Neuronal stem cell (in vitro differentiated cells): ENCODE measurements at places on chromosomes 6 and 20.
A peak's percentile ranks its signal among the peaks of the same experiment; 100 is the strongest.

GRCh38 chr6:37036146-37036545 is 30.7 kb downstream of the FGD2 start:
- DNase-seq, result no peak

DNA sequence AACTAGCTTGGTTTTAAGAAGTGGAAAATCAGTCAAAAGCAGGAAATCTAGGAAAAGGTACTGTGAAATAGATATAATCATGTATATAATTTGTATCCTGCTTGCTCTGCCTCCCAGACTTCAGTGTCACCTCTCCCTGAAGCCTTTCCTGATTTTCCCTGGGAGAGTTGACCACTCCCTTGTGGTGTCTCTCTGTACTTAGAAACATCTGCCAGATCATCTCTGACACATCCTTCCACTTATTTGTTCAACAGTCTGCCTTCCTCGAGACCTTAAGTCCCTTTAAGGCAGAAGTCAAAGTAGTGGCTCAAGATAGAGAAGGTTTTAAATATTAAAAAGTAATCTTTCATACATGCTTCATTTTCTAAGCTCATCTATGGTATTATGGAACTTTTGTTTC is 236.5 kb downstream of the CDKAL1 start:
- no peak for DNase-seq

- DNase-seq, result no peak
These were observed 7.6 kb downstream of the NOTCH4 start for GRCh38 chr6:32216285-32216684.

- DNase-seq, result no peak
These were observed 276.3 kb downstream of the CD83 start for GRCh38 chr6:14393910-14394309.

- DNase-seq, result no peak
These were observed 40.7 kb downstream of the KCNK5 start for GRCh38 chr6:39188571-39188970.

DNA sequence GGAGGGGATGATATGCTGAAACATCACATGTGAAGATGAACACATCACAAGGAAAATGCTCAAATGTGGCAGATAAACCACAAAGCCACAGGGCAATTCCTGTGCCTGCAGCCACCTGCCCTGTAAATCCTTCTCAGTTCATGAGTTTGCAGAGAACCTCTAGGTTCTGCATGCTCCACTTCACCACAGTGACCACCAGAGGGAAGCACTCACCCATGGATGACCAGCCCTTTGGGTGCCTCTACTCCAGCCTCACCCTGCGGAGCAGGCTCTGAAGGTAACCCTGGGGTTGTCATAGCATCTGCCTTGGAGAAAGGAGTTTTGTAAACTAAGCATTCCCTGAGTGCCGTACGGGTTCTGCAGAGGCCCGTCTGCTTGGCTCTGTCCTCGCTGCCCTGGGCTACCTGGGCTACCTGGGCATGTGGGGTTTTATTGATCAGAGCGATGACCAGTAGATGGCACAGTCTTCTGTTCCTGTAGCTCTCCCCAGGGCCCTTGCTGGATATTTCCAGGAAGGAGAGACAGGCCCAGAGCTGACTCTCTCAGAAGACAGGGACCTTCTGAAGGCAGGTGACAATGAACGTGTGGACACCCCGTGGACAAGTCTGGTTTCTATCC is 31.7 kb upstream of the CST1 start:
- DNase-seq, result no peak

GRCh38 chr6:47209632-47210031 is 100.1 kb downstream of the TNFRSF21 start:
- no peak for DNase-seq

GRCh38 chr6:153231048-153231646 is 100.1 kb upstream of the RGS17 start:
- DNase-seq, result peak; percentile 59

GRCh38 chr6:139112146-139112545 is 22.7 kb upstream of the HECA start:
- no peak for DNase-seq

- no peak for DNase-seq
These were observed 77.3 kb downstream of the SEL1L2 start for GRCh38 chr20:13913131-13913530.

GRCh38 chr6:1554476-1555310 is 55.0 kb upstream of the FOXC1 start:
- DNase-seq, result no peak

DNA sequence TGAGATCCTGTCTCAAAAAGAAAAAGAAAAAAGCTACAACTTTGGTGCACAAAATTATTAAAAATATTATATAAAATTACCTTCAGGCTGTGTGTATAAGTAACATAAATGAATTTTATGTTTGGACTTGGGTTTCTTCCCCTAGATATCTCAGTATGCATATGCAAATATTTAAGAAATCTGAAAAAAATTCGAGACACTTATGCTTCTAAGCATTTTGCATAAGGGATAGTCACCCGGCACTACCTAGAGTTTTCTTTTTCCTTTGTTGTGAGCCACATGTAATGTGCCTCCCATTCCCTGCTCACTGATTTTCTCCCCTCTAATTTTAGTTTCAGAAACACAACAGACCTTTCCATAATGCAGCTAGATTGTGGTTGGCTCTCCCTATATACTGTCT is 79.4 kb downstream of the NCOA3 start:
- DNase-seq, result no peak

- DNase-seq, result peak; percentile 51
These were observed 2.7 kb upstream of the ABHD16B start for GRCh38 chr20:63858393-63859165.

- DNase-seq, result no peak
These were observed 131.0 kb upstream of the ESR1 start for GRCh38 chr6:151676460-151676945.

DNA sequence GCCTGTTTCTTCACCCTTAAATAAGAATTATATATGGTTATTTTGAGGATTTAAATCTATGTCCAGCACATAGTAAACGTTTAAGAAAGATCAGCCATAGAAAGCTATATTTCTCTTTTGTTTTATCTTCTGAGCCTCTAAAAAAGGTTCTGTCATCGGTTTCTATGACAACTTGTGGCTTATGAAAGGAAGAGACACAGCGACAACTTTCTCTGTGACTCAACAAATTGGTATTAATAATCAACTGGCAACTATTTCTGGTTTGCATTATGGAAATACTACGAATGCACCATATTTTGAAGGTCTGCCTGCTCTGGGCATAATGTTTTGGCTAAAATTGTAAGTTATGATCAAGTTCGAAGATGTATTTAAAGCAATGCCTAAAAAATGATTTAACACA is 751.0 kb downstream of the CD109 start:
- no peak for DNase-seq

DNA sequence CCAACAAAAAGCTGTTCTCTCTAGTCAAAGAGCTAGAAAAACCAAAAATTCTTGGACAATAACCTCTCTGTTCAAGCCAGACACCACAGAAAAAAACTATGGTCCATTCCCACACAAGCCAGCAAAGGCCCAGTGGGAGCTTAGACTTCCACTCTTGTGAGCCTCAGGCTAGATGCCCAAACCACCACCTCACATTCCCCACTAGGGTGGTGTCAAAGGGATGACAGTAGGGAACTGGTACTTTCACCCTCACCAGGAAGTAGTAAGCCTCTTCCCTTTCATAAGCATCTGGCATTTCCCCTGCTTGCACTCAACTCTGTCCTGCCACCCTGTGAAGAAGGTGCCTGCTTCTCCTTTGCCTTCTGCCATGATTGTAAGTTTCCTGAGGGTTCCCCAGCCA is 58.4 kb upstream of the RNF217 start:
- DNase-seq, result no peak

GRCh38 chr6:65126667-65127066 is 580.4 kb downstream of the EYS start:
- no peak for DNase-seq

DNA sequence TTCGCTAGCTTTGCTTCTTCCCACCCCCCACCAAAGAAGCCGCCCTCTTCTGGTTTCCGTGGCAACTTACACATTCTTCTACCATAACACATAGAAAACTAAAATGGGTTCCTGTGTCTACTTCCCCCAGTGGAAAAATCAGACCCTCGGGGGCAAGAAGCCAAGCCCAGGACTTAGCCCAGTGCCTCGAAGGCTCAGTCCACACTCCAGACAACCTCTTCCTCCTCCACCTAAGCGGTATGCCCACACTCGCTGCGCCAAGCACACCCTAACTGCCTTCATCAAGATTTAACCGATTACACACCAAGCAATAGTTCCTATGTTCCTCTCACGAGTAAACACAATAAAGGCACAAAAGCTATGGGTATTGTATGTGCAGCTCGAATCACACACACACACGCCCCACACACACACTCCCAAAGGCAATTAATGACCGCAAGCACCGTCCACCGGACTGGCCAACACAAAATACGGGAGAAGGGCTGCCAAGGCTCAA is 537 bp downstream of the PPIL4 start:
- peak; percentile 24 for DNase-seq

GRCh38 chr6:133631421-133631820 is 257.5 kb upstream of the TCF21 start:
- no peak for DNase-seq

- no peak for DNase-seq
These were observed 13.9 kb downstream of the FOXO3 start for GRCh38 chr6:108574457-108575141.

GRCh38 chr6:151294561-151295101 is 54.9 kb downstream of the AKAP12 start:
- no peak for DNase-seq

GRCh38 chr6:15776458-15776980 is 113.7 kb upstream of the DTNBP1 start:
- DNase-seq, result no peak

DNA sequence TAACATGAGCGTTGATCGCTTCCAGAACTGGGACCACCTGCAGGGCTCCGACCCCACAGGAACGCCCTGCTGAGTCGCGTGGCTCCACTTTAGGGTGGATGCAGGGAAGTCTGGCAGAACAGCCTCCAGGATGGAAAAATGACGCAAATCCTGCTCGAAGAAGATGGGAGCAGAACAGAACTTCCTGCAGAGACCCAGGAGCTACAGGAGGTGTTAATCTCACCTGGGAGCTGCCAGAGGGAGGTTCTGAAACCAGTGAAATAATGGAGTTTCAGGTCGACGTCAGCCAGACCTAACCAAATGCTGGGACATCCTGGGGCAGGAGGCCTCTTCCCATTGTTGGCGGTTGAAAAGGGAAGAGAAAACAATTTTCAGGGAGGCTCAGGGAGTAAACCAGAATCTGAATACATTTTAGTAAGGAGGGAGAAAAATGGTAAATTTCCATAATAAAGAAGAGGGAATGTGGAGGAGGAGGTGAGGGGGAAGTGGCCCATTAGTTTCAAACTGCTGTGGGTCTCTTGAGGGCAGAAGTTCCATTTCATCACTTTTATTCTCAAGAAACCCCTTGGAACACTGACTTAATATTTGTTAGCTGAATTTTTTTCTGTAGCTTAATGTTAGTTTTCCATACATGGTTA is 558.4 kb upstream of the CDH4 start:
- DNase-seq, result no peak

DNA sequence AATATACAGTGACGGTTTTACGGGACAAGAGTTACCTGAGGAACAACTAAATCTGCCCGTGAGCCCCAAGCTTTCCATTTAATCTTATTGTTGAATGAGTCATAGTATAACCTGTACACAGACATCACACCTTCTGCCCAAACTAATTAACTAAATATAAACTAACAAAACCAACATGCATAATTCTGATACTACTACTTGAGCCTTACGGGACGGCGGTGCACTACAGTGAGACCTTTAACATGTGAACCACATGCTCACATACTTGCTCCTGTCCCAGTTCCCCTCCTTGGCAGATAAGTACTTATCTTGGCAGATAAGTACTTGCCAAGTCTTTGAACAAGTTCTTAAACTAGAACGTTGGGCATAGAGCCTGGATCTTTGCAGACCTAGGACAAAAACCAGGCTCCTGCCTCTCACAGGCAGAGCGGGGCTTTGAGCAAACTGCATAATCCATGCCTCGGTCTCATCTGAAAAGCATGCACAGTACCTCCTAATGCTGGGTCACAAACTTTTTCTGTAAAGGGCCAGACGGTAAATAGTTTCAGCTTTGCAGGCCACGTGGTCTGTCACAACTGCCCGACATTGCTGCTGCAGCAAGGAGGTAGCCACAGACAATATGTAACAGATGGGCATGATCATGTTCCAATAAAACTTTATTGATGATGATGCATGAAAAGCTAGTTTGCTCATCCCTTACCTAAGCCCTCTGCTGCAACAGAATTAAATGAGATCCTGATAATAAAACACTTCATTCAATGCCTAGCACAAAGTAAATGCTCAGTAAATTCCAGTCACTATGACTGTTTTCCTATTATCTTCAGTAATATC is 23.0 kb downstream of the ZNF217 start:
- DNase-seq, result no peak

DNA sequence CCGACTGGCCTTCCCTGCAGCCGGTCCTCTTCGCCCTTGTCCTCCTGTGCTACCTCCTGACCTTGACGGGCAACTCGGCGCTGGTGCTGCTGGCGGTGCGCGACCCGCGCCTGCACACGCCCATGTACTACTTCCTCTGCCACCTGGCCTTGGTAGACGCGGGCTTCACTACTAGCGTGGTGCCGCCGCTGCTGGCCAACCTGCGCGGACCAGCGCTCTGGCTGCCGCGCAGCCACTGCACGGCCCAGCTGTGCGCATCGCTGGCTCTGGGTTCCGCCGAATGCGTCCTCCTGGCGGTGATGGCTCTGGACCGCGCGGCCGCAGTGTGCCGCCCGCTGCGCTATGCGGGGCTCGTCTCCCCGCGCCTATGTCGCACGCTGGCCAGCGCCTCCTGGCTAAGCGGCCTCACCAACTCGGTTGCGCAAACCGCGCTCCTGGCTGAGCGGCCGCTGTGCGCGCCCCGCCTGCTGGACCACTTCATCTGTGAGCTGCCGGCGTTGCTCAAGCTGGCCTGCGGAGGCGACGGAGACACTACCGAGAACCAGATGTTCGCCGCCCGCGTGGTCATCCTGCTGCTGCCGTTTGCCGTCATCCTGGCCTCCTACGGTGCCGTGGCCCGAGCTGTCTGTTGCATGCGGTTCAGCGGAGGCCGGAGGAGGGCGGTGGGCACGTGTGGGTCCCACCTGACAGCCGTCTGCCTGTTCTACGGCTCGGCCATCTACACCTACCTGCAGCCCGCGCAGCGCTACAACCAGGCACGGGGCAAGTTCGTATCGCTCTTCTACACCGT is 6.1 kb downstream of the UBD start:
- DNase-seq, result peak; percentile 58

- no peak for DNase-seq
These were observed 2.5 kb downstream of the TRIM10 start for GRCh38 chr6:30158475-30159040.

- DNase-seq, result no peak
These were observed 63.4 kb upstream of the AFDN start for GRCh38 chr6:167763056-167763944.

- DNase-seq, result no peak
These were observed 114.1 kb downstream of the IYD start for GRCh38 chr6:150482883-150483409.

DNA sequence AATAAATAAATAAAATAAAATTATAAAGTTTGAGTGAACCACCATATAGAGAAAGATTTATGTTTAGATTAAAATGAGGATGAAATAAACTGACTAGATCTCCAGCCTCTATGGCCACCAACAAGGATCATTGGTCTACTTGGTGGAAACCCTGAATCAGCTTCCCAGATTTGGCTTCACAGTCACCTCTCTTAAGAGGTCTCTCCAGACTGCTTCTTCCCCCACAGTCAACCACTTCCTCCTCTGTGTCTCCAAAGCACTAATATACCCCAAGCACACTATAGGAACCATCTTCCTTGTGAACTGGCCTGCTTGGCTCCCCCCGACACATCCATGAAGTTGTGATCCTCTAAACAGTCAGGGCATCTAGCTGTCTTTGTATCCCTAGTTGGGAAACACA is 529.6 kb upstream of the RNF217 start:
- no peak for DNase-seq

GRCh38 chr6:24004659-24005058 is 121.4 kb upstream of the NRSN1 start:
- DNase-seq, result no peak
